ENCODE measurements at places on chromosomes 13 and 19. TPM values are rescaled to one million over a fixed set of nuclear protein-coding genes. Genes with fewer than 3 reads are reported as not detected.

ABHD13 gene
- total RNA-seq = 13.3 TPM

ZNF358 gene
- 10.8 TPM for total RNA-seq

MED4 gene
- 31.7 TPM for total RNA-seq

ZNF470 gene
- total RNA-seq = 18.2 TPM

PRSS57 gene
- total RNA-seq = not detected

PLPPR3 gene
- 58.1 TPM for total RNA-seq

FAM216B gene
- total RNA-seq = 2.9 TPM

CEACAM6 gene
- total RNA-seq = 0.27 TPM

KIR3DL1 gene
- total RNA-seq = not detected

SERTM1 gene
- total RNA-seq = 1.5 TPM

PGLYRP1 gene
- total RNA-seq = not detected

ZNF285 gene
- 21.1 TPM for total RNA-seq

IZUMO1 gene
- 0.27 TPM for total RNA-seq

CASP14 gene
- not detected for total RNA-seq

LIN7B gene
- 12.9 TPM for total RNA-seq

ZNF100 gene
- 15.0 TPM for total RNA-seq

HSPB6 gene
- total RNA-seq = not detected

GAPDHS gene
- total RNA-seq = not detected

ANKLE1 gene
- 1.4 TPM for total RNA-seq

HCST gene
- not detected for total RNA-seq

HOMER3 gene
- 20.7 TPM for total RNA-seq

FXYD7 gene
- 5.2 TPM for total RNA-seq

C1QTNF9 gene
- not detected for total RNA-seq

ZIC2 gene
- 79.8 TPM for total RNA-seq

FSD1 gene
- total RNA-seq = 23.8 TPM

GPC6 gene
- 25.0 TPM for total RNA-seq

SLC25A41 gene
- 0.91 TPM for total RNA-seq

LGI4 gene
- total RNA-seq = 2.7 TPM

CEACAM4 gene
- not detected for total RNA-seq

ACP7 gene
- not detected for total RNA-seq

TYROBP gene
- total RNA-seq = 3.1 TPM

RCBTB1 gene
- 17.1 TPM for total RNA-seq

FFAR3 gene
- not detected for total RNA-seq

BRD4 gene
- total RNA-seq = 23.5 TPM

TNFSF13B gene
- 1.6 TPM for total RNA-seq

DZIP1 gene
- total RNA-seq = 53.3 TPM
